Stimulated activated CD8-positive, alpha-beta memory T cell treated with anti-CD3 and anti-CD28 coated beads, Interleukin-4, amount 100 ng/mL, for 1 hour (primary cell): ENCODE measurements at places on chromosomes 6 and 20.

DNA sequence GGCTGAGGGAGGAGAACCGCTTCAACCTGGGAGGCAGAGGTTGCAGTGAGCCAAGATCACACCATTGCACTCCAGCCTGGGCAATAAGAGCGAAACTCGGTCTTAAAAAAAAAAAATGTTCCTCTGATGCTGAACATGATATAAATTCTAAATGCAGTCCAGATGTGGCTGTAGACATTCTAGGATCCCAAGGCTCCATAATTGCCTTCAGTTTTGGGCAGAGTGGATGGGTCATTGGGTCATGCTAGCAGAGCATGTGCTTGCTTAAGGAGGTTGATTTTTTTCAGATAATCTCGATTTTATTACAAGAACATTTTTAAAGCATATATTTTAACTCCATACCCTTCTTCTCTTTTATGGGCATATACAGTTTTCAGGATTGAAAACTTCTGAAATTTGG lies 112.0 kb downstream of the UTRN start:
- DNase-seq = no peak

GRCh38 chr6:142943711-142944123 lies 1.3 kb downstream of the HIVEP2 start:
- DNase-seq = no peak

DNA sequence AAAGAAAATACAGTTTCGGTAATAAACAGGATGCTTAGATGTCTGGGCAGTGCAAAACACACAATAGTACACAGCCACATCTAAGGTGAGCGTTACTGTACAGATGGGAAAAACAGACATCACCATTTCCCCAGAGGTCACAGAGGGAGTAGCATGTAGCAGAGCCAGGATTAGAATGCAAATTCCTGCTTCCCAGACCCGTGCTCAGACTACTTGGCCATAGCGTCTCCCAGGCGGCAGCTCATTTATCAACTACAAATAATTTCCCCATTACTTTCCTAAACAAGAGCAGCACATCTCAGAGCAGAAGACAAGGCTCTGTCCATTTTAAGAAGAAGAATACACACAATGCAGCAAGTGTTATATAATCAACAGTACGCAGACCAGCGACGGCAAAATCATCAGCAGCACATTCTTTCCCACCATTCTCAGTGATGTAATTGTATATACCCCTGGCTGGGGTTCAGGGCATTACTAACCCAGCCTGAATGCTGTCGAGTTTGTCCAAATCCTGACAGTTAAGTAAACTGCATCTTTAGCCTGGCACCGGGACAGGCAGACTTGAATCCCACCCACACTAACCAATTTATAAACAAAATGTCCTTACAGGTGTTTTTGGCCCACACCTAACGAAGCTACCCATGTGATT lies 61.9 kb downstream of the CNKSR3 start:
- DNase-seq = no peak

GRCh38 chr6:128275030-128275429 lies 245.4 kb downstream of the PTPRK start:
- no peak for DNase-seq

GRCh38 chr6:115767931-115768330 lies 292.8 kb downstream of the FRK start:
- no peak for DNase-seq

DNA sequence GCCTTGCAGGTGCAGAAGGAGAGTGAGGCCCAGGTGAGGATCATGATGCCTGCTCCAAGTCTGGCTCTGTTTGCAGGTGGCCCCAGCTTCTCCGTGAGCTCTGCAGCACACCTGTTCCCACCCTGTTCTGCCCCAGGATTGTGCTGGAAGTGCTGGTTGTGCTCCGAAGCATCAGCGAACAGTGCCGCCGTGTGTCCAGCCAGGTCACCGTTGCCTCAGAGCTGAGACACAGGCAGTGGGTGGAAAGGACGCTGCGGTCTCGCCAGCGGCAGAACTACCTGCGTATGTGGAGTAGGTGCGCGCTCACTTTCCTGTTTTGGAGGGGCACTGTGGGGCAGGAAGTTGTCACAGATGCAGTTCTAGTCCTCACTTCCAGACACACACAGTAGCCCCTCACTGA lies 25.0 kb downstream of the ERMARD start:
- DNase-seq = no peak

GRCh38 chr6:99019381-99019780 lies 71.6 kb upstream of the FBXL4 start:
- no peak for DNase-seq

DNA sequence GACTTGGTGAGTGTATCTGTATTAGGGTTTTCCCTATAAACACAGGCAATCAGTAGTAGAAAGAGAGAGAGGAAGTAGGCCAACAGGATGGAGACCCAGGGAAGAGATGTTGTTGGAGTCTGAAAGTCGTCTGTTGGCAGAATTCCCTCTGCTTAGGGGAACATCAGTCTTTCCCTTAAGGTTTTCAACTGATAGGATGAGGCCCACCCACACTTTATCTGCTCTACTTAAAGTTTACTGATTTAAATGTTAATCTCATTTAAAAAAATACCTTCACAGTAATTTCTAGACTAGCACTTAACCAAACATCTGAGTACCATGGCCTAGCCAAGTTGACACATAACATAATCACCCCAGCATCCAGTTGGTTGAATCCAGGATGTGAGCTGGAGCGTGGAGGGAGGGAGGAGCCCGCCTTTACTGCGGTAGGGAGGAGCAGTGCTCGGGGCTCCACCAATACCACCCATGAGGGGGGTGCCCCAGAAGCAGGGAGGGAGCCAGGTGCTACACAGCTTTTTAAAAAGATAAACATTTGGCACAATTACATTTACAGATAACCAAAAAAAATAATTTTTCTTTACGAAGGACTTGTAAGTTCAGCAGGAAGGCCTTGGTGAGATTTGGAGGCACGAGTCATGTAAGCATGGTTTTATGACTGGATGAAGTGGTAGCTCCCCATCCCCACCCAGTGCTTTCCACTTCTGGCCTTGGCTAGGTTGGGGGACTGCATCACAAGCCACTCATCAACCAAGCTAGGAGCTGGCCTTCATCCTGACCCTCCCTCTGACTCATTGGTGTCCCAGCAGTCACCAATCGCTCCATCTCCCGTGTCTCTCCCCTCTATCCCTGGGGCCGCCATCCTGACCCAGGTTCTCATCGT lies 18.4 kb upstream of the SNX9 start:
- DNase-seq = no peak

DNA sequence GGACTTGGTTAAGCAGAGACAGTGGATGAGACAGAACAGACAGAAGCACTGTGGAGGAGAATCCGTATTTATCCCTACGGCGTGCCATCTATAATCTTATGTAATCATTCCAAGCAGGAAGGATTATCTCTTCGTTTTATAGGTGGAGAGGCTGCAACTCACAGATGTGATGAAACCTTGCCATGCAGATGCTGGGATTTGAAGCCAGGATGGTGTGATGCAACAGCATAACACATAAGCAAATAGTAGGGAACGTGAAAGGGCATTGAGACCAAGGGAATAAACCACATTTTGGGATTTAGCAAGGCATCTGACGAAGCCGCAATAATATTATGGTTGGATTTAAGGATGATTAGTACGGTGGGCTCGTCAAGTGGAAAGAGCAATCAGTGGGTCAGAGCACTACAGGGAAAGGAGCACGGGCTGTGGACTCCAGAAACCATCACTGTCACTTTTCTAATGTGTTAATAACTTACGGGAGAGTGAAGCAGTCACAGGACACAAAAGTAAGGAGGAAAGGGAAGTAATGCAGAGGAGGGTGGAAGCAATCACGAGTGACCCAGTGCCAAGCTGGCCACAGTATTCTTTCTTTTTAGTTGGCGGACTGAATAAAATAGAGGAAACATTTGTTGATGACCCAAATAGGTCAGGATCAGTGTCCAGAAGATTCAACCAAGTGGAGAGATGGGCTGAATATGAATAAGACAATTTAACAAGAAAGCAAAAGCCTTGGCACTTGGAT lies 119.6 kb upstream of the EDN1 start:
- no peak for DNase-seq

- DNase-seq = no peak
Observed at GRCh38 chr20:50251992-50252511, 61.4 kb downstream of the CEBPB start.

GRCh38 chr20:17169585-17170136 lies 57.2 kb upstream of the PCSK2 start:
- no peak for DNase-seq
